ENCODE measurements at places on chromosomes 2 and 18.

DNA sequence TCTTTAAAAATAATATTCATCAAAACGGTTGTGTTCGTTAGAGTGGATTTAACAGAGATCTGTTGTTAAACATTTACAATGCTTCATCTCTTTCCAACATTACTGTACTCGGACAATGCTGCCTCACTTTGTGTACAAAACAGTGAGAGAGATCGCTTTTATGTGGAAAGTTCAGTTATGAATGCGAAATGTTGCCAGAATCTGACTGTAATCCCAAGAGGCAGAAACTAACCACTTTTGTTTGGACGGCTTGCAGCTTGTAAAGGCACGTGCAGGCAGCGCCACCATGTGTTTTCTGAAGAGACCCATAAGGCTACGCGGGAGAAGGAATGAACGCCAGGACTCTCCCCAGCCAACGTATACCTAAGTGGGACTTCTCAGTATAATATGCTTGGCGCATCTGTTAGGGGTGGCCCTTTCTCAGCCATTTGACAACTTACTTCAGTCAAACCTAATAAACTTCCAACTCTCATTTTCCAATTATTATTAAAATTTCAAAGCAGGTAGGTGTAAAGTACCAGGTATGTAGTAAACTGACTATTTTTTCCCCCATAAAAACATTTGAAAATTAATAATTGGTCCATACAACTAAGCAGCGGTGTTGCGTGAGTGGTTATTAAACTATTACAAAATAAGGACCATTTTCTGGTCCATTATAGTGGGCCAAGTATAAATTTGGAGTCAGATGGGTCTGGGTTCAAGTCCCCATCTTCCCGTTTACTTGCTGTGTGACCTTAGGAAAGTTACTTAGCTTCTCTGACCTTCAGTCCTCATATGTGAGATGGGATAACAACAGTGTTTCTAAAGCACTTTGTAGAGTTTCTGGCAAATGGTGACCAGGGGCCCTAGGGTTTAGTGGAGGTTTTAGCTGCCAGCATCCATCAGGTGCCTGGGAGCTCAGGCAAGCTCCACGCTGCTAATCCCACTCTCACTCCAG, 5.6 kb upstream of the NAPG start:
- peak; percentile 92 for DNase-seq

- no peak for DNase-seq
These were observed 159.0 kb upstream of the TMEM200C start for GRCh38 chr18:6054256-6054842.

DNA sequence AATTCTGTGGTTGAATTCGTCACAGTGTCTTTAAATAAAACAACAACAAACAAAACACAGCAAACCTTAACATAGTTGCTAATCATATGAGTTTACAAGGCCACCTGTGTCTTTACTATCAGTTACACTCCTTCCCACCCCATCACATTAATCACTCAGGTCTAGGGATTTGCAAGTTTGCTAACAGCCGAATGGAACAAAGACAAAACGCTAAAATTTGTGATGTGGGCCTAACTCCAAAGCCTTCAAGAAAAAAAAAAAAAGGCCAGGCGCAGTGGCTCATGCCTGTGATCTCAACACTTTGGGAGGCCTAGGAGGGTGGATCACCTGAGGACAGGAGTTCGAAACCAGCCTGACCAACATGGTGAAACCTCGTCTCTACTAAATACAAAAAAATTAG, 566 bp upstream of the POLI start:
- no peak for DNase-seq

DNA sequence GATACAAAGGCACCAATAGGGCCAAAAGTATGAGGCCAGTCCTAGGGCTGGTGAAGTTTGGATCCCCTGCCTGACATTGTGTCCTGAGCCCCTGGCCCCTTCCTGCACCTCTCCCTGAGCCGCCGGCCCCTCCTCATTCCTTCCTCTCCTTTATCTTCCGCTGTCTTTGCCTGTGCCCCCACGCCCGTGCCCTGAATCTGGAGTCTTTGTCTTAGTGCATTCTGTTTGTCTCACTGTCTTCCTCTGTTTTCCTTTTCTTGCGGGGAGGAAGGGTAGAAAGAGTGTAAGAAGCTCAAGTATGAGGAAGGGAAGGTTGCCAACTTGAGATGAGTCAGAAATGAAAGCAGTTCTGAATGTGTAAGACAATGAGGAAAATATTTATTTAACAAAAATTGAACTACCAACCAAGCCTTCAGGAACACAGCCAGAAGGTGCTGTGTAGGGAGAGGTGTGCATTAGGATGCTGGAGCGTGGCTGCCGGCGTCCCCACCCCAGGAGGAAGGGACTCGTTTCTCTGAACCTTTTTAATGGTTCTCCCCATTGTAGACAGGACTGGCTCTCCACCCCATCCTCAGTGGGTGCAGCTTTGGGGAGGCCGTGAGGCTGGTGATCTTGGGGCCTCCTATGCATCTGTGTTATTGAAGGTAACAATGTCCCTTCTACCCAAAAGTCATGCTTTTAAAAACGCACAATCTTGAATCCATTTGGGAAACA, 133.1 kb downstream of the NEDD4L start:
- DNase-seq = peak; percentile 95

- no peak for DNase-seq
These were observed 634 bp upstream of the DIS3L2 start for GRCh38 chr2:231960810-231961348.

- no peak for DNase-seq
These were observed 75.1 kb upstream of the NT5C1B start for GRCh38 chr2:18664421-18664820.

DNA sequence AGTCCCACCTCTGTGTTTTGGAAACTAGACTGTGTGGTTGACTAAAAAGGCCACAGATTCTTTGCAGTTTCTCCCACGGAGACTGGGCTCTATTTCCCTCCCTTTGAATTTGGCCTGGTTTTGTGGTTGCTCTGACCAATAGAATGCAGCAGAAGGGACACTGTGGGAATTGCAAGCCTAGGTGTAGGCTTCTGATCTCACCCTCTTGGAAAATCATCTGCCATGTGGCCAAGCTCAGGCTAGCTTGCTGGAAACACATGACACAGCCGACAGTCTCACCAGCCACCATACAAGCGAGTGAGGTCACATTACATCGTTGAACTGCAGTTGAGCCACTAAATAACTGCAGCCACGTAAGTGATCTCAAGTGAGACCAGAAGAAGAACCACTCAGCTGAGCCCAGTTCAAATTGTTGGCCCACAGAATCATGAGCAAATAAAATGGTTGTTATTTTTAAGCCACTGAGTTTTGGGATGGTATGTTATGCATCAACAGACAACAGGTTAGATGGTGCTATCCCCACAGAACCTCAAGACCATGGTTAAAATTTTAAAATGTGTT, 319.1 kb upstream of the MEX3C start:
- no peak for DNase-seq

- DNase-seq = no peak
These were observed 9.9 kb upstream of the KLF11 start for GRCh38 chr2:10033251-10034006.

GRCh38 chr2:219541611-219542180, 1.9 kb downstream of the CHPF start:
- peak; percentile 56 for DNase-seq

- no peak for DNase-seq
These were observed 123.9 kb upstream of the HAAO start for GRCh38 chr2:42916324-42916723.

DNA sequence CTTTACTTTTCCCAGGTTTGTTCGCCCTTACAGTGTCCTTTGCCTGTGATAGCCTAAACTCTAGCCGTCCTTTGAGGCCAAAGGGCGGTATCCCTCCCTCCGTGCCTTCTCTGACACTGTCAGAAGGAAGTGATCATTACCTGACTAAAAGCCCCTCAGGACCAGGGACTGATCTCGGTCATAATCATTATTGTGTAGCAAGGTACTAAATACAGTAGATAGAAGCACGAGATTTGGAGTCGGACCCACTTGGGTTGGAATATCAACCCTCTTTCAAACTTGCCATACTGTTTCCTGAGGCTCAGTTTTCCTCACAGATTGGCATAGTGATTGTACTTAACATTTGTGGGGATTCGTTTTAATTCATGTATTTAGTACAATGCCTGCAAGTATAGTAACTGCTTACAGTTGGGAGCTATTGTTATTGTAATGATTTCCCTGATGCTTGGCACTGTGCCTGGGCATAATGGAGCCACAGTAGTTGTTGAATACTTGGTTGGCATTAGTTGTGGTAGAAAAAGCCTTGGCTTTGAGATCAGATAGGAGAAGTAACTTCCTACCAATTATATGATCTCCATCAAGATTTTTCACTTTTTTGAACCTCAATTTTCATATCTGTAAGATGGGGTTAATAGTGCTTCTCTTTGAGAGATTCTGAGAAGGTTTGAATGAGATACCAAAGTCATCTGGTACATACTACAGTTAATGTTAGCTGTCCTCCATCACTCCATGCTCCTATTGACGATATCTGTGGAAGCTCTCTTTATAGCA, 836 bp downstream of the STK11IP start:
- DNase-seq = no peak

DNA sequence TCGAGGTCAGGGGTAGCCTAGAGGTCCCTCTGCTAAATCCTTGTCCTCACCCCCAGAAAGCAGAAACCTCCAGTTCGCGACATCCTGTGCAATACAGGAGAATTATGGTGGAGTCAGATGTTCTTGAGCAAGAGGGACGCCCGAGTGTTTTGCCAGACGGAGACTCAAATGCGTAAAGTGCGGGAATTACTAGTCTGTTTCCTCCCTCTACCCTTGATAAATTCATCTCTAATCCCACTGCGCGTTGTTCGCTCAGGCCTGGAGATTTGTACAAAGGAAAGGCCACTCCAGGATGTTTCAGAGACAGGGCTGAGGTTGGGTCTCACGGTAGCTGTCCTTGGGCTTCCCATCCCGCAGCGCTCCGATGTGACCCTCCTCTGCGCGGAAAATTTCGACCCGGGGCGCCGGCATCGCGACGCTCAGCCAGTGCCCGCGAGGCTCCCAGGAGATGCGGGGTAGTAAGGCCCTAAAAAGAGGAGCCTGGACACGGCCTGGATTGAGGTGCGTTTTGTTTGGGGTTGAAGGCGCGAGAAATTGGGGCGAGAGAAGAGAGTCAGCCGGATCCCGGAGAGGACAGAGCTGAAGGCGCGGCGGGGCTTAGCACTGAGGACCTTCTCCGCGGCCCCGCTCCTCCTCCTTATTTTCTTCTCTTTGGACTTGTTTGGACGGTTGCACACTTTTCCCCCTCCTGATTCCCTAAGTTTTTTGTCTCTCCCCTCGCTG, 2.6 kb upstream of the NEUROD1 start:
- no peak for DNase-seq

DNA sequence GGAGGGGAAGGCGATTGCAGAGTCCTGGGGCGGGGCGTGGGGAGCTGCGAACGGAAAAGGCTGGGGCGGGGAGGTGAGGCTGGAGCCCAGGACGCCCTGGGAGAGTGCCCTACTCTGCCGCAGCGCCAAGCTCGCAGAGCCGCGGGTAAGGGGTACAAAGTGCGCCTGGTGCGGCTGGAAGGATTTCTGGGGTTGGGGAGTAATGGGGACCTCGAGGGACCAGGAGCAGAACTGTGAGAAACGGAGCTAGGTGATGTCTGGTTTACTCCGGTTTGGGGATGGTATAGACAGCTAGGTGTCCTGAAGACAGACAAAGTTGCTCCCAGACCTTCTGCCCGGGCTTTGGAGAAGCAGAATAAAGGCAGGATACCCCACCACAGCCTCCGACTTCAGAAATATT, 718 bp upstream of the NXPH2 start:
- DNase-seq = no peak

- DNase-seq = no peak
These were observed 398.0 kb downstream of the CDH2 start for GRCh38 chr18:27778925-27779324.

DNA sequence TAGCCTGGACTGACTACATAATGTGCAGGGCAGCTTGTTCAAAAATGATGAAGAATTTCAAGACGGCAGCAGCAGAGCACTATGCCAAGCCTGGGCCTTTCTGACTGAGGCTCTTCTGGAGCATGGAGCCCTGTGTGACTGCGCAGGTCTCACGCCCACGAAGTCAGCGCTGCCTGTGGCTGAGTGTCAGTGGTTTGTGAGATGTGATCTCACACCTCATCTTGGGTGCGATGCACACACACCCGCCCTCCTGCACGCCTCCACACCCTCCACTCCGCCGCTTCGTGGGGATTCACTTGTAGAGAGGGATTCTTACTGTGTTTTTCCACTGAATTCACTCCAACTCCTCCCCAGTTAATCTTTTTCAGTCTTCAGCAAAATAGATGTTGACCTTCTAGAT, 103.9 kb downstream of the VIT start:
- DNase-seq = no peak

GRCh38 chr2:133407341-133407740, 160.9 kb downstream of the NCKAP5 start:
- no peak for DNase-seq

DNA sequence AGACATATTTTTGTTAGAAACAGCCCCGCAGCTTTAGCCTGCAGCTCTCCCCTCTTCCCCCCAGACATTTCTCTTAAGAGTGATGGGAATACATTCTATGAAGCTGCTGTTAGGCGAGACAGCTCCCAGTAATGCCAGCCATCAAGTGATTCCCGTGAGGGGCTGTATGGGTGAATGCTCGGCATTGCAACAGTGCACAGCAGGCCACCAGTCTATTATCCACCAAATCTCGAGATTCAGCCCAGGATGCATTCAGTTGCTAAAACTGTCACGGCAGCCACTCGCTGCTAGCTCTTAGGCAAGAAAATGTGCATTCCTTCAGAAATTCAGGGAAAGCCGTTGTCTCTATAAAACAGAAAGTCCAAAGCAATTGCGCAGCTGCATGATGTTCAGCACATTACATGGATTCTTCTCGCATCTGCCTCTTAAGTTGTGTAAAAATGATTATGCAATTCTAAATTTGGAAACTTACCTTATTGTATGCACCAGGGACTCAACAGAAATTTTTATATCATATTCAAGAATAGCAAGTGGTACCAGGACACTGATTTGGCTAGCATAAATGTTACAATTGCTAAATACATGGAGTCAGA, 211.3 kb upstream of the ARL4C start:
- no peak for DNase-seq

GRCh38 chr18:53790786-53791185, 433.7 kb downstream of the MBD2 start:
- DNase-seq = no peak
